ENCODE measurements at places on chromosomes 11 and 22.

DNA sequence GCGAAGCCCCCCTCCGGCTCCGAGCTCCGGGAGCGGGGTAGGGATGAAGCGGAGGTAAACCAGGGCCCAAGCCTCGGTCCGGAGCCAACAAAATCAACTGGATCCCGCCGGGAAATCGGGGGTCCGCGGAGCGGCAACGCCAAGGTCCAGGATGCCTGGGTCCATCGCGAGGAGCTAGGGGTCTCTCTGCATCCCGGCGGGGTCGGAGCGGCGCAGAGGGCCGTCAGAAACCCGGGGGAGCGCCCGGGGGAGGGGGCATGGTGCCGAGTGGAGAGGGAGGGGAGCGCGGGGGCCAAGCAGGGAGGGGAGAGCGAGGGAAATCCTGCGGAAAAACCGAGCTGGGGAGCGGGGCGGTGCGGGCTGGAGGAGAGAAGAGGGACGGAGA, 51.8 kb downstream of the SLC22A12 start:
- DNase-seq = no peak

DNA sequence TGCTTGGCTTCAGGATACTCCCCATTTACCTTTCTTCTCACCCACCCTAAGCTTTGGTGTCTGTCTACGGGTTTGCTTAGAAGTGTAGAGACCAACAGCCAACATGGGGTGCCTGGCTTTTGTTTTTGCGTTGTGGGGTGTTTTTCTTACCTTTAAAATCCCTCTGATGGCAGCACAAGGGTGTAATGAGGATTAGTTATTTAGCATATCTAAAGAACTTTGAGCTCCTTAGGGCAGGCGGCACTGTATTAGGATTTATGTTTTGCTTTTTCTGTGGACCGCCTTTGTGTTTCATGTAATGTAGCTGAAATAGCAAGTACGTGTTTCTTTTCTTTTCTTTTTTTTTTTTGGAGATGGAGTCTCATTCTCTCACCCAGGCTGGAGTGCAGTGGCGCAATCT, 8.9 kb downstream of the AP2A2 start:
- DNase-seq = no peak

- DNase-seq = no peak
These were observed at the start of gene BIK for GRCh38 chr22:43110444-43110926. Gene BIK (plus strand): TSS chr22:43110750. CDS start chr22:43124023, 13,273 bp downstream.

DNA sequence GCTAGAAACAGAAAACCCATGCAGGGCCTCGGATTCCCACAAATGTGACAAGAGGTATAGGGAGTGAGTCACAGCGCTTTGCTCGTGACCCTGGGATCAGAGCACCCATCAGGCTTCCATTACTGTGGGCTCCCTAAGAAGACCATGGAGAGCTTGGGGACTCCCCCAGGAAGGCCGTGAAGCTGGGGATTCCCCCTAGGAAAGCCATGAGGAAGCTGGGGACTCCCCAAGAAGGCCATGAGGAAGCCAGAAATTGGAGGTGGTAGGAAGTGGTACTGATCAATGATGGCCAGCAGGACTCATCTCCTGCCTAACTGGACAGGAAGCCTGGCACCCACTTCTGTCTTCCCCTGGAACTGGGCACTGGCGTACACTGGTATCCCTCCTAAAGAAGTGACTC, 10.1 kb upstream of the DCPS start:
- DNase-seq = no peak

GRCh38 chr11:123700772-123701171, 40.7 kb downstream of the ZNF202 start:
- no peak for DNase-seq

GRCh38 chr22:47495110-47495509, 732.7 kb downstream of the TBC1D22A start:
- DNase-seq = no peak

- DNase-seq = no peak
These were observed 52.2 kb upstream of the CEP126 start for GRCh38 chr11:101862391-101863233.

GRCh38 chr22:38108561-38109319, 1.7 kb downstream of the BAIAP2L2 start:
- no peak for DNase-seq

GRCh38 chr11:31160504-31161422, 208.8 kb downstream of the DCDC1 start:
- DNase-seq = no peak

DNA sequence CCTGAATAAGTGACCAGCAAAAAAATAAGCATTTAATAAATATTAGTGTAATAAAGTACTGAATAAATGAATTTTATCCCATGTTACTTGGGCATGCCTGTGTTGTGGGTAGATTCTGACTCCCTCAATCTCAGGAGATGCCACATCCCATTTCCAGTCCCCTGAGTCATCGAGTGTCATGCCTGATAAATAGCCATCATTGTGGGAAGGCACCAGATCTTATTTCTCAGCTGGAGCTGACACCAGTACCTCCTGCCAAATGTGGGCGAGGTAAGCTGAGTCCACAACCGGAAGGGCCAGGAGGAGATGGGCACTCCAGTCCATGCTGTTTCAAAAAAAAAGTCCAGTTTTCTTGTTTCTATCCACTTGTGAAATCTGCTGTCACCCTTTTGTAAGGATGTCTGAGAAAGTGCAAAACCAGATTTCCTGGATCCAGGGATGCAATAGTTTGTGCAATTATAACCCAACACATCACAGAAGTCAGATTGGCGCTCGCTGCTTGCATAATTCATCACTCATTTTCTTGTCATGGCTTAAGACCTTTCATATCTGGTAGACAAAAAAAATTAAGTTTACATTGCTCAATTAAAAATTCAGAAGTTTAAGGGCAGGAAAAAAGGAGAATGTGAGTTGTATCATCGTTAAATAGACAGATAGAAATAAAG, 311.6 kb downstream of the MIAT start:
- no peak for DNase-seq

GRCh38 chr11:111298413-111299100, at the start of gene POU2AF3:
Gene POU2AF3 (plus strand): TSS chr11:111298546. CDS start chr11:111298582, 36 bp downstream.
- no peak for DNase-seq

DNA sequence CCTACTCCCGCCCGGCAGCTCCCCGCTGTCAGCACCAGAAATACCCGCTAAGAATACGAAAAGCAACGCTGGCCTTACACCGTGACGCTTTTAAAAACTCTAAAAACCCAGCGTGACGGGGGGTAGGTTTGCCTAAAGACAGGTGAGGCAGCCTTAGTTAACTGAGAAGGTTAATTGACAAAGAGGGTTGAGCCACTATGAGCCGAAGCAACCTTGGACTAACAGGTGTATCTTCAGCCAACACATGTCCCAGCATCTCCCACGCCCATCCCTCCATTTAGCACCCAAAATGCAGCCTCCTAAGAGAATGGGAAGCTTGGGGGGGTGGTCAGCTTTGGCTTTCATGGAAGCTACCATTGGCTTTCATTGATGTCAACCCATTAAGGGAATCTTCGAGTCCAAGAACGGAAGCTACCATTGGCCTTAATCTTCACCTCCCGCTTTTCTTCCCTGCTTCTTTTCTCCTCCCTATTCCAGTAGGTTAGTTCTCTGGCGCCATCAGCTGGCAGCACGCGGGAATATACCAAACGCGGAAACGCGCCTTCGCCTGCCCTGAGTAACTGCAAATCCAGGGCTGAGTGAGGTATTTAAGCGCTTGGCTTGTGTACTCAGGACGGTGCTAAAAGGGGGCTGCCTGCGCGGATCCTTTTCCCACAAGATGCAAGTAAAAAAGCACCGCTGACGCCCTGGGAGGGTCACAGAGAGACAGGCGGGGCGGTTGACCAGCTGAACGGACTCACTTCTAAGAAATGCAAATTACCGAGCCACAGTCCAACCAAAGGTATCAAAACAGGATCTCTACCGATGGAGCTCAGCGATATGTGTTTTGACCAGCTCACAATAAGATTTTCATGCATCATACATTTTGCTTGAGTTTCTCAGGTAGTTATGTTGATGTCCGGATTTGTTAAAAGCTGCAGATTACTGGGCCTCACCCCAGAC, 38.5 kb upstream of the GLYATL1 start:
- DNase-seq = no peak

DNA sequence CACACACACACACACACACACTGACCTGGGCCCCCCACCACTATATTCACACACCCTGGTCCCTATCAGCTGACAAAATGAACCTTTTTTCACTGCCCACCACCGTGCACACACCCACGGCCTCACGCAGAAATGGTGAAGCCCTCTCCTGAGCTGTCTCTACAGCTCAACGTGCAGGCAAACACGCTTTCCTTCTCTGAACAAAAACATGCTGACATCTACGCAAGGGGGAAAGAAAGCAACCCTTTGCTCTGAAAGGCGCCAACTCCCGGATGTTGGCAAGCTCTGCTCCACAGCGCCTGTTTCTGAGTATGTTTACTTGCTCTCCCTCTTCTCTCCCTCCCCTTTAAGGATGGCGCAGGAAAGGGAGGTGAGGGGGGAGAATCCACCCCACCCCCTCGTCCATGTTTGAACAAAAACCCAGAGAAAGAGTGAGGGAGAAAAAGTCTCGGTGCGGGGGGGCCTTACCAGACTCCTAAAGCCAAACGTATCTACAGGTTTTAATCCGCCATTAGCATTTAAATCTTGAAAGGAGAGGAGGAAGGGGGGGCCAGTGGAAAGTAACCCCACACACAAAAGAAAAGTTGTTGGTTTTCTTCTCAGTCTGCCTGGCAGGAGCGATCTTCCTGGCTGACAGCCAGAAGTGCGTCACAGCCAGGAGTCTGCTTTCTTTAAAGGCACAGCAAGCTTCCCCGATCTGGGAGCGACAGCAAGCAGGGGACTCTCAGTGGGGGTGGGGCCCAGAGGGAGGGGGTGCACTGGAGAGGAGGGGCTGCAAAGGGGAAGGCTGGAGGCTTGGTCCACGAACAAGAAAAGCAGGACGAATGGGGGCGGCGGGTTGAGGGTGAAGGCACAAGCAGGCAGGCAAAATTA, 39.6 kb downstream of the NUMA1 start:
- DNase-seq = peak; percentile 47

DNA sequence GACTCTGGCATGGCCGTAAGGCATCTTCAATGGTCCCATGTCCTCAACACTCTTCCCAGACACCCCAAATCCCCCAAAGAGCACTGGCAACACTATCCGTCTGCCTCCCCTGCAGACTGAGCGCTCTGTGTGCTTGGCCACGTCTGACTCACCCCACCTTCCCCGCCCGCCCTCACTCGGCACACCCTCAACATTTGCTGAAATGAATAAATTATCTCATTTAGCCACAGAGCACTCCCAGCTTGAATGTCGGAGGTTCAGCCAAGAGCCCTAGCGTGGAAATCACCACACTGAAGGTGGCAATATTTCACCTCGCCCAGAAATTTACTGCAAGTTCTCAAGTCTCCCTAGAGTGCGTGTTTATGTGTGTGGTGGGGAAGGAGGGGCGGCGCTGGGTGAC, 46.6 kb upstream of the TCF20 start:
- DNase-seq = no peak

GRCh38 chr22:43207849-43208702, 21.1 kb upstream of the TTLL12 start:
- no peak for DNase-seq
